ENCODE measurements at places on chromosomes 12 and 14. TPM values are rescaled to one million over a fixed set of nuclear protein-coding genes. Genes with fewer than 3 reads are reported as not detected.

Gene NEUROD4
- 3.3 TPM for polyA plus RNA-seq

Gene IL22
- polyA plus RNA-seq: not detected

Gene HOXC12
- polyA plus RNA-seq: not detected

Gene FAM161B
- 4.1 TPM for polyA plus RNA-seq

Gene LIN52
- polyA plus RNA-seq: 6.5 TPM

Gene NAP1L1
- 260 TPM for polyA plus RNA-seq

Gene LUM
- 333 TPM for polyA plus RNA-seq

Gene ACRBP
- polyA plus RNA-seq: 0.99 TPM

Gene MAP3K9
- 1.3 TPM for polyA plus RNA-seq
